ENCODE measurements at places on chromosomes 7 and 10. TPM values are rescaled to one million over a fixed set of nuclear protein-coding genes. Genes with fewer than 3 reads are reported as not detected.

GRCh38 chr10:29869593-29869992 lies 189.8 kb downstream of the JCAD start:
- no peak for DNase-seq

DNA sequence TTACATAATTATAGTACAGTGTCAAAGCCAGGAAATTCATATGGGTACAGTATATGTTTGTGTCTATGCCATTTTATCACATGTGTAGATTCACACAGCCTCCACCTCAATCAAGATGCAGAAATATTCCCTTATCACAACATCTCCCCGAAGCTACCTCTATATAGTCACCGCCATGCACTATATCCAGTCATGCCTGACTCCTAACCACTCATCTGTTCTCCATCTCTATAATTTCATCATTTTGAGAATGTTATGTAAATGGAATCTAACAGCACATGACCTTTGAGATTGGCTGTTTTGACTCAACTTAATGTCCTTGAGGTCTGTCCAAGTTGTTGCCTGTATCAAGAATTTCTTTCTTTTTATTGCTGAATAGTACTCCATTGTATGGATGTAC lies 22.3 kb upstream of the SLC25A13 start:
- no peak for DNase-seq

DNA sequence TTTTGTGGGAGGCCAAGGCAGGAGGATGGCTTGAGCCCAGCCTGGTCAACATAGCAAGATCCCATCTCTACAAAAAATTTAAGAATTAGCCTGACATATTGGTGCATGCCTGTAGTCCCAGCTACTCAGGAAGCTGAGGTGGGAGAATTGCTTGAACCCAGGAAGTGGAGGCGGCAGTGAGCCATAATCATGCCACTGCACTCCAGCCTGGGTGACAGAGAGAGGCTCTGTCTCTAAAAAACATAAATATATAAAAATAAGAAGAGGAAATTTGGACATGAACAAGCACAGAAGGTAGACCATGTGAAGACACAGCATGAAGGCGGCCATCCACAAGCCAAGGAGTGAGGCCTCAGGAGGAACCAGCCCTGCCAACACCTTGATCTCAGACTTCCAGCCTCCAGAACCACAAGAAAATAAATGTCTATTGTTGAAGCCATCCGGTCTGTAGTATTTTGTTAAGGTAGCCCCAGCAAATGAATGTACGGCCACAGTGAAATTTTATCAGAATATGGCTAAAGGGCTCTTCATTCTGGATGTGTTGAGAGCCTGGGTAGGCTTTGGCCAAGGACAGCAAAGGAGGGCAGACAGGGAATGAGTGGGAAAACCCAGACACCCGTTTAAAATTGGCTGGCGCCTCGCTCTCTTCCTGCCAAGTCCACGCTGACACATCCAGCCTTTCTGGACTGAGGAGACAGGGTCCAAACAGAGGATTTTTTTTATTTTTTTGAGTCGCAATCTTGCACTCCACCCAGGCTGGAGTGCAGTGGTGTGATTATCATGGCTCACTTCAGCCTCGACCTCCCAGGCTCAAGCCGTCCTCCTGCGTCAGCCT lies 12.9 kb upstream of the GRID2IP start:
- no peak for DNase-seq

Gene AKR1C1
- total RNA-seq = 24.7 TPM

Gene OPALIN
- not detected for total RNA-seq

DNA sequence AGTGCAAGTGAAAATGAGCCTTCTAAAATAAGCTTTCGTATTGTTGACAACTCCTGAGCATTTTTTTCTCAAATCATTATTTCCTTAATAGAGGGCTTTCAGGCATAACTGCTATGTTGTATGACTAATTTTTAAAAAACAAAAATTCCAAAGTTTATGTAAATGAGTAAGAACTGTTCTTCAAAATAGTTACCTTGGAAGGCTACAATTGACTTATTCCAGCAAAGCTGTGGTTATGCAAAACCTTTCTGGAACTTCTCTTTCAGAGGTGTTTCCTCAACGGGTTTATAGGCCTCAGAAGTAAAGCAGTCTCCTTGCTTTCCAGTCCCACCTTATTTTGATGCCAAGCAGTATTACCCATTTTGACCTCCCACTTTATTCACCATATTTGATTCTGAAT lies 2.5 kb downstream of the SLC25A28 start:
- DNase-seq = no peak
